ENCODE measurements at places on chromosomes 13 and 19. TPM values are rescaled to one million over a fixed set of nuclear protein-coding genes. Genes with fewer than 3 reads are reported as not detected.

SLC17A7 gene
- total RNA-seq, result not detected

CEACAM21 gene
- total RNA-seq, result not detected

ZNF607 gene
- total RNA-seq, result 3.7 TPM

KLK4 gene
- total RNA-seq, result not detected

LGI4 gene
- total RNA-seq, result 0.86 TPM

NOTCH3 gene
- 66.9 TPM for total RNA-seq

- no peak for DNase-seq
Observed at GRCh38 chr13:20700288-20700687, 3.2 kb upstream of the IL17D start.

DNA sequence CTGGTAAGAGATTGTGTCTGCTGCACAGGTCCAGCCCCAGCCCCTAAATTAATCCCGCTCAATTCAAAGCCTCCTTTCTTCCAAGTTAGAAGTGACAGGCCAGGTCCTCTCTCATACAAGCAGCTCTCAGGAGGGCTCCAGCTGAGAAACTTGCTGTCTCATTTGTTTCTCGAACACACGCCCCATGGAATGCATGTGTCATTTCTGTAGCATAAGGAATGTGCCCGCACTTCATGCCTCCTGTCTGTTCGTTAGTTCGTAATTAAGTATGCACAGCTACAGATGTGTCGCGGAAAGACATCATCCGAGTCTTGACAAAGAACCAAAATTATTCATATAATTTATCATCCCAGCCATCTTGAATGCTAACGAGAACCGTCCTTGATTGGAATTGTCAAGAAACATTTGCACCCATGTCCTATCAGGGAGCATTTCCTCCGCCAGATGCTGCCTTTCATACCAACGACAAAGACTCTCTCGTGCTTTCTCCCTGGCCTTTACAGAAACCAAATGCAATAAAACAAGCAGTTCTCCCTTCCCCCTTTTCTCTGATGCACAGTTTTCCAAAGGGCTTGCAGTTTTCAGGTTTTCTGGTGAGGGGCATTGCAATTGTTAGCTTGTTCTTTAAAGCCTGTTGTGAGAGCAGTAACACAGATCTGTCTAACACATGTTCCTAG lies 133.5 kb downstream of the UQCRFS1 start:
- DNase-seq, result peak; percentile 45

DNA sequence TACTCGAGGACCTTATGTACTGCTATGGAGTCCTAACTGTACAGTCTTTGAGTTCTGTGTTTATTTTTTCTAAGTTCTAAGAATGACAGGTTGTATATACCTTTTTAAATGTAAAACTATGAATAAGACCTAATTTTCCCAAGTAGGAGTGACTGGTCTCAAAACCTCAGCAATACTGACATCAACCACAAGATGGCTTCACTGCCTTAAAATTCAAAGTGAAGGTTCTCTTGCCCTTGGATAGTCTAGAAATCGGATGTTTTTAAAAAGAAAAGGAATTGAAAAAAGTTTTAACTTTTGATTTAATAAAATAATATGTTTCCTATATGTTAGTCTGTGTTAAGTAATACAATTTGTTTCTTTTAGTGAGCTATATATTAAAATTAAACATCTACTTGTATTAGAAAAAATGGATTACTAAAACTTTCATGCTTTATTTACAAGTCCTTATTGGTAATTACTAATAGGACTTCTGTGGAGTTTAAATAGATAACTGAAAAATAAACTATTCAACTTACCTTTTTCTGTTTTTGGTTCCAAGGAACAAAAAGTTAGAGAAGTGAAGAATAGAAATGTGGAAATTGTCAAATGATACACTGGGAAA lies 52.0 kb downstream of the TDRD3 start:
- DNase-seq, result peak; percentile 65

GRCh38 chr13:60957816-60958215 lies 457.8 kb downstream of the PCDH20 start:
- DNase-seq, result no peak

DNA sequence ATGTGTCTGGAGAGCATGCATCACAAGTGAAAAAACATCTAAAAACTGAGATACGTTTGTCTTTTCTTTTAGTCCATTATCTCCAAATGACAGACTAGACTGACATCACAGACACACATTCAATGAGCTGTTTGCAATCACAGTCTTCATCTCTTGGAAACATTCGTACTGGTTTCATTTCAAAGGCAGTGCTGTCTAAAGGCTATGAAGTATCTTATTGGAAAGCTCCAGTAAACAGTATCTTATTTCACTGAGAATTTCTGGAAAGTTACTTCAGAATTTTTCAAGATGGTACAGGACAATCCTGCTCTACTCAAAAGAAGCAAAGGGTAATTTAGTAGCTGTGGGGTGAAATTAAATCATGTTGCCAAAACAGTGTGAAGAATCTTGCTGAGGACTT lies 53.5 kb upstream of the TNFRSF19 start:
- DNase-seq, result no peak

GRCh38 chr19:8259922-8260247 lies 48.3 kb downstream of the CD320 start:
- DNase-seq, result no peak

GRCh38 chr19:5103812-5104410 lies 135.0 kb downstream of the KDM4B start:
- no peak for DNase-seq

DNA sequence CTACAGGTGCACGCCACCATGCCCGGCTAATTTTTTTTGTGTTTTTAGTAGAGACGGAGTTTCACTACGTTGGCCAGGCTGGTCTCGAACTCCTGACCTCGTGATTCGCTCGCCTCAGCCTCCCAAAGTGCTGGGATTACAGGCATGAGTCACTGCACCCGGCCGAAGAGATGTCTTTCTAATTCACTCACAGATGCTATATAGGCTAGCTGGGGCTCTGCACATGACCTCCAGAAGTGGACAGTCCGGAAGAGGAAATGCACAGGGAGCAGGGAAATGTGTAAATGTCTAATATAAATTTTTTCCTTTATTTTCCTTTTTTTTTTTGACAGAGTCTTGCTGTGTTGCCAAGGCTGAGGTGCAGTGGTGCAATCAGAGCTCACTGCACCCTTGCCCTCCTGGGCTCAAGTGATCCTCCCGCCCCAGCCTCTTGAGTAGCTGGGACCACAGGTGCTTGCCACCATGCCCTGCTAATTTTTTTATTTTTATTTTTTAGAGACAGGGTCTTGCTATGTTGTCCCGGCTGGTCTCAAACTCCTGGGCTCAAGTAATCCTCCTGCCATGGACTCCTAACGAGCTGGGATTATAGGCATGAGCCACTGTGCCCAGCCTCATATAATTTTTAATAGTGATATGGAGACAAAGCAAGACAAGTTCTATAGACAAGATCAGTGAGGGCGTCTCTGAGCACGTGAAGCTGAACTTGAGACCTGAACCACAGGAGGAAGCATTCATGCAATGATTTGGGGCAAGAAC lies 8.4 kb downstream of the GIPC1 start:
- DNase-seq, result no peak

GRCh38 chr19:28691683-28692082 lies 521.3 kb downstream of the UQCRFS1 start:
- peak; percentile 5 for DNase-seq

GRCh38 chr13:37997641-37998040 lies 128.1 kb upstream of the TRPC4 start:
- DNase-seq, result no peak

GRCh38 chr19:18541992-18542940 lies 1.1 kb downstream of the FKBP8 start:
- DNase-seq, result peak; percentile 58

- DNase-seq, result no peak
Observed at GRCh38 chr19:49696115-49696514, 5.2 kb downstream of the CPT1C start.

DNA sequence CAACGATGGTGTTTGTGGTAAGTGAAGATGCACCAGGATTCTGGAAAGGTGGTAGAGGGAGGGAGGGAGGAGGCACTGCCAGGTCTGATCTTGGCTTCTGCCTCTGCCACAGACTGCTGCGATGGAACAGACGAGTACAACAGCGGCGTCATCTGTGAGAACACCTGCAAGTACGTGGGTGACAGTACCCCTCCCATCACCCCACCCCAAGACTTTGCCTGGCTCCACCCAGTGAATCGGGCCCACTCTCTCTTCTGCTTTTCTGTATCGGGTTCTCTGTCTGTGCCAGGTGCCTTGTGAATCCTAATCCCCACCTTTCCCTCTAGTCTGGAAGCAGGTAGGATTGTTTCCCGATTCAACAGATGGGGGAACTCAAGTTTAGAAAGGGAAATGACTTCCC lies 2.5 kb downstream of the PRKCSH start:
- no peak for DNase-seq

- DNase-seq, result peak; percentile 94
Observed at GRCh38 chr13:33251131-33251661, 34.4 kb downstream of the STARD13 start.

GRCh38 chr13:31090096-31090495 lies 71.6 kb downstream of the HSPH1 start:
- no peak for DNase-seq

GRCh38 chr13:98333486-98333885 lies 156.4 kb upstream of the RNF113B start:
- DNase-seq, result no peak

- no peak for DNase-seq
Observed at GRCh38 chr19:21047716-21048115, 27.3 kb downstream of the ZNF430 start.

Data from GM23248 (cell line).